Stimulated activated CD4-positive, alpha-beta T cell treated with anti-CD3 and anti-CD28 coated beads, Interleukin-1b, Interleukin-23, amount 100 ng/mL, for 24 hours (primary cell): ENCODE measurements at places on chromosomes 7 and 10.

DNA sequence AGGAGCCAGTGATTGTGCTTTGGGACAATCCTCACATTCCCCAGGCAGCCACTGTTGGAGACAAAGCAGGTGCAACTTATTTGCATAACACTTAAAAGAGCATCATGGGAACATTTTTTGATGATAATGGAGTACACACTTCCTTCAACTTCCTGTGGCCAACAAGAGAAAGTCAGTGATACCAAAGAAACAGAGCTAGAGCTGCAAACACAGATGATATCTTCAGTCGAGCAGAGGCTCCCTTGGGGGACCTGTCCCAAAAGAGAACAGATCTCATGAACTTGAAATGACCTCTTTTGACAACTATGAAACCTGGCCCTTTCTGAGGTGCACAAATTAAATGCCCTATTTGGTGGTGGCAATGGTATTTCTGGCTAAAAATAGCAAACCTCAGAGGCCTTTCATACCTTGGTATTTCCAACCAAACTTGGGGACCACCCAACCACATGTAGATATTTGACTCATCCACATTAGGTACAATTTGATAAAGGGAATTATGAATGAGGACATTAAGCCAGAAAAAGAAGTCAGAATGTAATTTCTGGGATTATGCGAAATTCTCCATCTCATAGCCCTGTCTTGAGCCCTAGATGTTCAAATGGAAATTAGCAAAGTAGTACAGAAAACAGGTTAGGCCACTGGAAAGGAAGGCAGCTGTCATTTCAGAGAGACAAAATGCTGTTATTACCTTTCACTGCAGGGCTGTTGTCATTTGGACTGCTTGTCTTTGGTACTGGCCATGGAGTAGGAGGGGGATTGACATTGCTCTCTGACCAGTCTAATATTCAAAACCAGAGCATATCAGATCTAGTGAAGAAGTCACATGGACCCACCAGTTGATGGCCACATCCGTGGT is 146.2 kb downstream of the ICA1 start:
- DNase-seq = no peak

DNA sequence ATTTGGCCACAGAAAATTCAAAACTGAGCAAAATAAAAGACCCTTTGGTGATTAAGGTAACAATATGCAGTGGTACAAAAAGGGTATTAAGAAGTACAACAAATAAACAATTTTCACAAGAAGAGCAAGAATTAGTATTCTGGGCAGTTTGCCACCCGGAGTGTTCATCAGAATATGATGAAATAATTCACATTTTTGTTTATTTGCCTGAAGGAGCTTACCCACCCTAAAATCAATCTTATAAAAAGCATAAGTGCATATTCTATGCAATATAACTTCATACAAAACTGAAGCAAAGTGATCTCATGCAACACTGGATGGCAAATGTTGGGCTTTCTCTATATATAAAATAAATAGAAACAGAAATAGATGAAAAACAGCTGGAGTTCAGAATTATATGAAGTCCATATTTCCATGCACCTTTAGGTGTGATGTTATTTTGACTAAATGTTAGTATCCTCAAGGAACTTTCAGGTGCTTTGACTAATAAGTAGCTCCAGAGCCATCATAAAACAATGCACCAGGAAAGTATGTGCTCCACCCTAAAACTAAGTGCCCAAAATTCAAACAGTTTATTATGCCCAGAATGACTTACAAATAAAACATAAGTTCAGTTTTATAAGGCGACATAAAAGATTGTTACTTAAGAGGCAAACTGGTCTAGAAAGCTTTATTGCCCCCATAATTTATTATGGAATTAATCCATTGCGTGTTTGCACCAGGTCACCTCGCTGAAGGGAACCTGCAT is 474.3 kb downstream of the SEMA3D start:
- no peak for DNase-seq

DNA sequence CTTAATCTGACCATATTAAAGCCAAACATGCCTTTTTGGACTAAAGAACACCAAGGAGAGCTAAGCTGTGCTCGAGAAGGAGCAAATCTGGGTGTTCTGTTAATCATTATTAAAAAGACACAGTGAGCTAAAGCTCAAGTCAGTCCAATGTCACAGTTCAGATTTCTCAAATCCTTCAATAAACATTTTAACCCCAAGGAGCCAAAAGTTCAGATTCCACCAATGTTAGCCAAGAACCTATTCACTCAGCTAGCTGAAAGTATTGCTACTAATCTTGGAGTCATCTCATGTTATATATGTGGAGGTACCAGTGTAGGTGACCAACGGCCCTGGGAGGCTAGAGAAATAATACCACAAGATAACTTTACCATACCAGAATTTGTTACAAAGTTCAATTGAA is 14.5 kb upstream of the ZNF33B start:
- DNase-seq = no peak

DNA sequence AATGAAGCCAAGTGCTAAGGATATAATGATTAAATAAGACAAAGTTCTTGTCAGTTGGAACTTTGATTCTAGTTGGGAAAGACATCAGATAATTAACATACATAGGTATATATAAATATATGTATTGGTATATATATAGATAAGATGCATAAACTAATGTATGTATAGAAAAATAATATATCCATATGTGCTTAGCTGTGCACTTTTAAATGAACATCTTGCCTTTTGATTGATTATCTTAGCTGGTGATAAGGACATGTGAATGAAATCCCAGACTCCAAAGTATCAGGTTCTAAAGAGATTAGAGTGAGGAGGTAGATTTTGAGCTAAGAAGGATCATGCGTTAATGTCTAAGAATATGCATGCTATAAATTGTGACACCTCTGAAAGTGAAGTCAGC is 357.6 kb downstream of the GFRA1 start:
- DNase-seq = no peak

DNA sequence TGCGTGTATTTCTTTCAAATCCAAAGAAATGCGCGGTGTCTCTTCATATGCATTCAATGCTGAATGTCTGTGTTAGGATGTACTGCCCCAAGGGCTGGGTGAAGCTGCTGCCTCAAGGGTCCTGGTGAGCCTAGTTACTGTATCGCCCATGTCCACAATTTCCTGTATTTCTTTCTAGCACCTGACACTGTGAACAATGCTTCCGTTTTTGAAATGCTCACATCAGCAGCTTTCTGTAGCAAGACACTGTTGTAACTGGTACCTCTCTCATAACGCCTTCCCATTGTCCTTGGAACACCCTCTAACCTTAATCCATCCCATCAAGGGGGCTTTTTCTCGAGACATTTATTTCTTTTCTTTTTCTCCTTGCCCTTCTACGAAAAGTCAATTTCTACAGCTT is 25.1 kb downstream of the NRP1 start:
- no peak for DNase-seq

- no peak for DNase-seq
Observed at GRCh38 chr10:123635131-123635530, 31.0 kb upstream of the GPR26 start.

GRCh38 chr7:139774376-139774775 is 3.4 kb downstream of the HIPK2 start:
- no peak for DNase-seq

DNA sequence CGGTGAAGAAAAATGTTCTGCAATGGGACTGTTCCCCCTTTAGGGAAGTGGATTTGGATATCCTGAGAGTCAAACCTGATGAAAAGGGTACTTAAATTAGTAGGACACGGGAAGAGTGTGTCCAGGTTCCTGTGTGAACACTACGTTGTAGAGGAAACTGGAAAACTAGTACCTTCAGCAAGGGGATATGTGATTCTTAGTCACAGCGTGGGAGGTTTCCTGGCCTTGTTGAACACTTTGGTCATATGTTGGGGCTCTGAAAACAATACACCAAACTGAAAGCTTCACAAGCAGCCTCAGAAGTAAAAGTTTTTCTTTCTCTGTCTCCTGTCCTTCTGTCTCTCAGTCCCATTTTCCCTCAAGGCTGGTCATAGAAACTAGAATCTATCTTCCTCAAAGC is 306.9 kb upstream of the GLI3 start:
- no peak for DNase-seq

DNA sequence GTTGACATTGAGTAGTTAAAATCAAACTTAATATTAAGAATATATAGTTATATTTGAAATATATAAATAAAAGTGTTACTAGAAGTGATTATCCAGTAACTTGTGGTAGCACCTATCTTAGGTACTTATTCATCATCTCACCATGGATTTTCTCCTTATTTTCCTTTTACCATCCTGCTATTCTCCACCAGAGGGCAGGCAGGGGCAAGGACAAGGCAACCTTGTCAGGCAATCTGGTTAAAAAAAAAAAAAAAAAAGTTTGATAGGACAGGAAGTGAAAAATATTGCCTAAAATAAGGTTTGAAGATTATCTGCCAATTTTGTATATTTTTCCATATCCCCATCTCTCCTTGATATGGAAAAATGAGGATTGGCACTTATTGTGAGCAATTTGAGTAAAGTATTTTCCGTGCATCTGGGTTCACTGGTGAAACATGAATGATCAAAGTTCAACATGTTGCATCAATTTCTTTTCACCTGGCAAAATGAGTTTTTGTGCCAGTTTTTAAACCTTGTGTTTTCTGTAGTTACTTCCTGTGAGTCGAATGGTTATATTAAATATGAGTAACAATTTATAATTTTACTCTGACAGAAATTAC is 256.7 kb downstream of the AGMO start:
- no peak for DNase-seq

DNA sequence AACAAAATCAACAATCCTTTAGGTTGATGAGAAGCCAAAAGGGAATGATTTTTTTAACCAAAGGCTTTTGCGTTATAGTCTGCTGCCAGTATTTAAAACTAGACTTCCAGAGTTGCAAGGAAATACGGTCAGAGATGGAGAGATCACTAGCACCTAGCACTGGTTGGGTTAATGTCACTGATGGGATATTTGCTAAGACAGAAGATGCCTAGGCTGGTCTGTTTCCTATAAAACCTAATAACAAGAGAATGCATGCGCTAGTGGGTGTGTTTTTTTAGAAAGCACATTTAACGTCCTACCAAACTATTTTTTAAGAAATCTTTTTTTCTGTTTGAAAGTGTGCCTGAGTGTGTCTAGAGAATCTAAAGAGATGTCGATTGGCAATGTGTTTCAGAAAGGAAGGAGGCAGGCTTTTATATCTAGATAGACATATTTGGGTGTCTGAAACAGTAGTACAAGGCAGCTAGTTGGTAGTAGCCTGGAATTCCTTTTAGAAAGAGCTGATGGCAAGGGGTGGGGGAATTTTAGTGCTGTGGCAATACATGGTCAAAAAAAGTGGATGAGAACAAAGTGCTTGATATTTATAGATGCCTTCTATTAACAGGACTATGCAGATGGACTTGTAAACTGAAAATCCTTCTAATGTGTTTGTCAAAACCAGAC is 863 bp downstream of the CALD1 start:
- no peak for DNase-seq

GRCh38 chr10:62851442-62851841 is 35.3 kb upstream of the EGR2 start:
- DNase-seq = no peak

GRCh38 chr7:28745351-28745750 is 212.8 kb downstream of the TRIL start:
- DNase-seq = no peak

- DNase-seq = no peak
Observed at GRCh38 chr10:120111628-120112027, 219.1 kb downstream of the SEC23IP start.

GRCh38 chr10:30719832-30720231 is 90.3 kb upstream of the LYZL2 start:
- no peak for DNase-seq

DNA sequence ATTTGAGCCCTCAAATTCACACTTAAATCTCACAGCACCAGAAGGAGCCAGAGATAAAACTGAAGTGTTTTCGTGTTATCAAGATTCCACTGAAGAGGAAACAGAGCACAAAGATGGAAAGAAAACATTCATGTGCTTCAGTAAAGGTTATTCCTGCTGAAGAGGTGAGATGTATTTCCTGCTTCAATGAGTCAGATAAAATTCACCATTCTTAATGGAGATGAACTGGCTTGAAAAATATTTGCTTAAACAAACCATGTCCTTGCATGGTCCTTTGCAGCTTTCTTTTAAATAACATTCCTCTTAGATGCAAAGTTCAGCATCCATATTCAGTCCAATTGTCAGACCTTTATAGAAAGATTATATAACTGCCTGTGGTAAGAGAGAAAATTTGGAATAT is 294.2 kb downstream of the IPMK start:
- no peak for DNase-seq

- no peak for DNase-seq
Observed at GRCh38 chr7:93301736-93302135, 69.6 kb downstream of the VPS50 start.

GRCh38 chr10:2660276-2660675 is 407.1 kb upstream of the PFKP start:
- no peak for DNase-seq

- DNase-seq = peak; percentile 32
Observed at GRCh38 chr10:84138478-84139125, 707 bp upstream of the GHITM start.

DNA sequence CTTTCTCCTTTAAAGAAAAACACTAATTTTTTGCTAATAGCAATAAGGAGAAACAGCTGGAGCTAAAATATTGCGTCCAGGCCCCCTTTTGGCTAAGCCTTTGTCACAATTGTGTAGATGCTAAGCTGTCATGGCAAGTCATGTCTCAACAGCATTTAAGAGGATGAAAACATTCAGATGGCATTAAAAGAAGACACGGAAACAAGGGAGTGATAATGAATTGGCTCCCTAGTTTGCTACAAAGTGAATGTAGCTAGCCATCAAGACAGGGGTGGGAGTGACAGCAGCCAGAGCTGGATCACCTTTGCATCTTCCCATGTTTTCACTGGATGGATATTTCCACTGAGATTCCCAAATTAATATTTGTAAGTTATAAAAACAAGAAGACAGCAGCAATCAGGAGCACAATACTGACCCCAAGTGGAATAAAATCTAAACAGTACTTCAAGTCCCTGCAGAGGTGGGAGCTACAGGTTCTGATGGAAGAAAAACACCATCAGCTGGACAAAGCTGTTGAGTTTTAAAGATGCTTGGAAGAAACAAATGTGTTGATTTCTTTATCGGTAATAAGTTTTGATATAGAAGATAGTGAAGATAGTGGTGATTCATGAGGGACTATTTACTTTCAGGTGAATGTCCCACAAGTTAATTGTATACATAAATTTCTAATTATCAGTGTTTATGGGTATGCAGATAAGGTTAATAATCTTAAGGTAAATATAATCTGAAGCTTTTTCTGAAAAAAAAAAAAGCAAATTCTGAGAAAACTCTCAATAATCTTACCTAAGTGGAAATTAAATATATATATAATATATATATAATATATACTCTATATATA is 129.4 kb downstream of the SLC16A9 start:
- DNase-seq = no peak

DNA sequence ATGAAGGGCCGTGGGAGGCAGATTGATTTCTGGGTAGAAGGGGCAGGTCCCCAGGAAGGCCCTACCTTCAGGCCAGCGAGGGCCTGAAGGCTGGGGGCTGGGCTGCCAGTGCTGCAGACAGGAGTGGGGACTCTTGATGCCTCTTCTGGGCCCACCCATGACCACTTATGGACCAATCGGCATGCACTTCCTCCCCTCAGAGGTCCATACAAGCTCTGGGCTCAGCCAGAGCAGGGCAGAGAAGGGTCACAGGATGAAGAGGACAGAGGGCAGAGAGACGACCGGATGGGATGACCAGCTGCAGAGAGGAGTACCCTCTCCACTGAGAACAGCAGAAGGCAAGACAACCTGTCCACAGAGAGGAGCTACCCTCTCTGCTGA is 120.1 kb downstream of the DYNC2I1 start:
- no peak for DNase-seq

- DNase-seq = no peak
Observed at GRCh38 chr7:84949501-84949900, 237.4 kb downstream of the SEMA3D start.
